SW480 (cell line): ENCODE measurements at places on chromosomes 12 and 14.

- DNase-seq, result no peak
Measured at GRCh38 chr14:79576424-79576823, 634.9 kb downstream of the DIO2 start.

- DNase-seq, result no peak
Measured at GRCh38 chr12:114483996-114484395, 78.1 kb upstream of the TBX5 start.

DNA sequence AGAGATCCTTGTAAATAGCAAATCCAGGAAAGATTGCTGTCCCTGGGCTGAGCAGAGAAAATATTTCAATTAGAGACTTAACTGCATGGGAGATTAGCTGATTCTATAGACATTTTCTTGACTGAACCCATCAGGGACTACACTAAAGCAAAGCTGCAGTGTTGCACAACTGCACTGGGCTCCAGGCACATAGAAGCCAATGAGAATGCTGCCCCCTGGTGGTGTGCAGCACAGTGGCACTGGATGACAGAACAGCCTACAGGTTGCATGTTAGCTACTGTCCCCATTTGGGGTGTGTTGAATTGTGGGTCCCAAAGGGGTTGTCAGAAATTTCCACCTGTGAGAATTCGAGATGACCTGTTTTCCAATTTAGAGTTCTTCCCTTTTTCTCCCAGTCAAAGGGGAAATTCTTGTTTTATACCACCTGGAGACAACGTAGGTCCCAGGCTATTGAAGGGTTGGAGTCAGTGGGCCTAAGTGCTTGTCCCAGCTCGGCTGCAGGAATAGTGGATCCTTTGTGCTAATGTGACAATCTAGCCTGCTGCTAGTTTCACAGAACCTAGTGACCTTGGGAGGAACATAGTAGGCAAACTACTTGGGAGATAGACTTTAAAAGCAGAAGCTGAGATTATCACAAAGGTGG lies 114.7 kb downstream of the SLC8A3 start:
- DNase-seq, result peak; percentile 75

- no peak for DNase-seq
Measured at GRCh38 chr12:63875703-63876102, 31.2 kb downstream of the SRGAP1 start.

DNA sequence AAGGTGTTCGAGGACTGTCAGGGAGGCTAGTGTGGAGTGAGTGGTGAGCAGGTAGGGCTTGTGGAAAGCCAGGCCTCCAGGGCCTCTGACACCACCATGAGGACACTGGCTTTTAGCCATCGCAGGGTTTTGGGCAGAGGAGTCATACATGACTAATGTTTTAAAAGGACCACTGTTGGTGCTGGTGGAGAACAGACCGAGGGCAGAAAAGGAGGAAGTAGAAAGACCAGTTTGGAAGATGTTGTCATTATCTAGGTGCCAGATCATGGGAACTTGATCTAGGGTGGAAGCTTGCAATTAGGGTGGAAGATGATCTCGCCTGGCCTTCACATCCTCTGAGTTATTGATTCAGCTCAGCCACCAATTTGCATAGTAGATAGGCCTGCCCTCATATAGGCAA lies 144.2 kb downstream of the C12orf75 start:
- DNase-seq, result no peak

DNA sequence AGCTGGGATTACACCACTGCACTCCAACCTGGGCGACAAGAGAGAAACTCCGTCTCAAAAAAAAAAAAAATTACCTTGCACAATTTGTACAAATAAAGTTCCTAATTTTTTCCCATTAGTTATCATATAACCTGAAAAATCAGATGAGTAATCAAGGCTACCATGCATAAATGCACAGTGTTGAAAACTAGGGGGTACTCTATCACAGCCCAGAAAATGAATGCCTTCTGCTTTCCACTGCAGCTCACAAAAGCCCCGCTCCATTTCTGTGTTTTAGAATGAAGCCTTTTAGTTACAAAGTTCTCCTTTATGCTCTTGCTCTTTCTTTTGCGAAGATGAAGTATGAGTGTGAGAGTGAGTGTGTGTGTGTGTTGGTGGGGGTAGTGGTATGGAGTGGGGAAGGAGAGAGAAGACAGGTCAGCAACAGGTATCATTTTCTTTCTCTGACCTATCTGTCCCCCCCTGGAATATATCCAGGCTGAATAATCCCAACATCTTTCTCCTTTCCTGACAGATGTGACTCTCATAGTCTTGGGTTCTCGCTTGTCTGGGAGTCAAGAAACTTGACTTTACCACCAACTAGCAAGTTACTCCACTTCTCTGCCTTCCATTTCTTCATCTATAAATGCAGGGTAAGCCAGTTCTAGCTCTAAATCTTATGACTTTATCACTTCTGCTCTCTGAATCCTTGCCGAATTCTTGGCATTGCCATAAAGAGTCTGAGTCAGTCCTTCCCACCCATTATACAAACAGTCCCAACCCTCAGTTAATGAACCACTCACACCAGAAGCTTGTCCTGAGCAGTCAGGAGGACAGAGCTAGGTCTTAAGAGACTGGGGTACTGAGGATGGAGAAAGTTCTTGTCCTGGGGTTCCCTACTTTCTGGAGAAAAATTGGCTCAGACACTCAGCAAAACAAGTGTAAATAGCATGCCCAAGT lies 16.1 kb downstream of the BIN2 start:
- peak; percentile 21 for DNase-seq

- peak; percentile 70 for DNase-seq
Measured at GRCh38 chr12:44015333-44015941, 179.6 kb downstream of the TMEM117 start.

DNA sequence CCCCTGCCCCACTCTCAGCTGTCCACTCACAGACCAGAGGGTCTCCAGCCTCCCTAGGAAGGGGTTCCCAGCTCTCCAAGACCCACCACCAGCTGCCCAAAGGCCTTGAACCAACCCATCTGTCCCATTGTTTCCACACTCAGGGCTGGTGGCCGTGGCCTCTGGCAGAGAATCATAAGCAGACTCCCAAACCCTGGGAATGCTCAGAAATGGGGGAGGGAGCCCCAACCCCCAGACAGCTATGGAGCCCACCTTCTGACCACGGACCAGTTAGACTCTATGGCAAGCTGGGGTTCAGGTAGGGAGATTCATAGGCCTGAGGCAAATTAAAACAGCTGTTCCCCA lies 280.0 kb downstream of the DPF3 start:
- DNase-seq, result no peak

DNA sequence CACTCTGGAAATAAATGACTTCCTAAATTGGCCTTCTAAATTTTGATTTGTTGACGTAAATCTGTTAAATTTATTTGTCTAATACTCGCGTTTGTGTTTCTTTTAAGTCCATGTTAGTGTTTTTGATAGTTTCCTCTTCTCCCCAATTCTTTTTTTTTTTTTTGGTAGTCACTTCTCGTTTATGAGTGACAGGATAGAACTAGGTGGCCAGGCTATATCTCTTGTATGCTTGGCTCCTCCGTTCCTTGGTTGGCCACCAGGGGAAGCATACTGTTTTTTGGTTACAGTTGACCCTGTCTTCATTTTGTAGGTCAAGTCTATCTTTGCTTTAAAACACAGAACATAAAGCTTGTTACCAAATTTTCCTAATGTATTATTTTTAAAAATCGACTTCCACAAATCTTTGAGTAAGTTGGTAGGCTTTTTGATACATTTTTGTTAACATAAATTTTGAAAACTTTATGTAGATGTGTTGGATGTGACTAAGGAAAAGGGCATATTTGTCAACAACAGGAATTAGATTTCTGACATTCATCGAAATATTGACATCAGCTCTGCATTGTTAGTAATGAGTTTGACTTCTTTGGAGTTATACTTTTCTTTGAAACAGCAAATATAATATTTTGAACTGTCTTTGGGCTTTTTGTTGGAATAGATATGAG lies 2.2 kb downstream of the RCOR1 start:
- DNase-seq, result peak; percentile 87

GRCh38 chr12:98403385-98403784 lies 112.0 kb upstream of the TMPO start:
- no peak for DNase-seq

DNA sequence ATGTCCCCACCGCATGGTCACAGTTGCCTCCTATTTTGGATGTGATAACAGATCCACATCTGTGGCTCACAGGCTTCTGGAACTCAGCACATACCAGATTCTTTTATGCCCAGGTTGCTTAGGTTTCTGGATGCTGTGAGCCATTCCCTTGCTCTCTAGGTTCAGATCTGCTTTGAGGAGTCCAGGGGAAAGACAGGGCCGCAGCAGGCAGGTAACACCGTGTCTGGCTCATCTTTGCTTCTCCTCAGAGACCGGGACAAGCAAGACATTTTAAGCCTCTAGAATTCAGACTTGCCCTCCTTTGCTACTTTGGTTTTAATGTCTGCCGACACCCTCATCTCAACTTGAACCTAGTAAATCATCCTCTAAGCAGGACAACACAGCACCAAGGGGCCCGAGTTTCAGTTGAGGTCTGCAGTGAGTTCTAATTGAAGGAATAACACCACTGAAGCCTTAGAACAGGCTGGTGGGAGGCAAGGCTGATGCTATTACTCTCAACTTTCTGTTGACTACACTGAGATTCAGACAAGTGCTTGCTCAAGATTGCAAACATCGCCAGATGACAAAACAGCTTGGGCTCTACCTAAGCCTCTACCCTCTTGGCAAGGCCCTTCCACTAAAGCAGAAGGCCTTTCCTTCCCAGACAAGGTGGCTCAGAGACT lies 55.3 kb downstream of the MDM2 start:
- DNase-seq, result no peak

- no peak for DNase-seq
Measured at GRCh38 chr14:63496837-63497400, 46.3 kb downstream of the PPP2R5E start.

- no peak for DNase-seq
Measured at GRCh38 chr14:64500088-64500487, 3.5 kb downstream of the ZBTB25 start.

DNA sequence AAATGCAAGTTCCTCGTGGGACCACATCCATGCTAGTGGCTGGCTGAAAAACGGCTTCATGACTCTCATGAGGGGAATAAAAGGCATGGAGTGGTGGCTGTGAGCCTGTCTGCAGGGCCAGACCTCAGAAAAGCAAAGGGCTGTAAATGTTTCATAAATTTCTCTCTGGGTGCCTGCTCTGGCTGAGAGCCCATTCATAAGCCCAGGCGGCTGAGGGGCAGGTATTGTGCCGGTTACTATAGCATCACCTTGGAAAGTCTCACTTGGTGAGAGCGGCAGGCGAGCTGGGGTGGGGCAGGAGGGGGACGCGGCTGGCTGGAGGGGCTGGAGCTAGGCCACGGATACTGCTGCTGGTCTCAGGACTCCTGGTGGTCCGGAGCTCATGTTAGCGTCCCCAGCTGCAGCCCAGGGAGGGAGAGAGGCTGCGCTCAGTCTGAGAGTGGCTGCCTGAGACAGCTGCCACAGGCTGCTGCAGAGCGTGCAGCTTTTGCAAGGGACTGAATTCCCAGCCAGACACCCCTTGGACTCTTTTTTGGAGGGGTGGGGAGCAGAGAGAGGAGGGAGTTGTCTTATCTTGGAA lies at the start of gene SLC17A8:
SLC17A8 (plus strand) TSS at position 431 of the 580 bp plus-strand sequence. CDS start 318 bp downstream, outside the sequence.
- no peak for DNase-seq

- no peak for DNase-seq
Measured at GRCh38 chr14:57478050-57478449, 15.6 kb downstream of the CCDC198 start.

DNA sequence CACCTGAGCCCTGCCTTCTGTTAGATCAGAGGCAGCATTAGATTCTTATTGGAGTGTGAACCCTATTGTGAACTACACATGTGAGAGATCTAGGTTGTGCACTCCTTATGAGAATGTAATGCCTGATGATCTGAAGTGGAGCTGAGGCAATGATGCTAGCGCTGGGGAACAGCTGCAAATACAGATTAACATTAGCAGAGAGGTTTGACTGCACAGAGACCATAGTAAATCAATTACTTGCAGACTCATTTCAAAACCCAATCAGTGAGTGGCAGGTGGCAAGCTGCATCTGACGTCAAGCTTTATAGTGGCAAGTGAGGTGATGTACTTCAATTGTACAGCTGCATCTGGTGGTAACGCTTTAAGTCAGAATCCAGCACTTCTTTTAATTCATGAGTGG lies 141.6 kb downstream of the GPHN start:
- DNase-seq, result no peak

GRCh38 chr14:91899213-91899612 lies 31.9 kb upstream of the TC2N start:
- peak; percentile 44 for DNase-seq

DNA sequence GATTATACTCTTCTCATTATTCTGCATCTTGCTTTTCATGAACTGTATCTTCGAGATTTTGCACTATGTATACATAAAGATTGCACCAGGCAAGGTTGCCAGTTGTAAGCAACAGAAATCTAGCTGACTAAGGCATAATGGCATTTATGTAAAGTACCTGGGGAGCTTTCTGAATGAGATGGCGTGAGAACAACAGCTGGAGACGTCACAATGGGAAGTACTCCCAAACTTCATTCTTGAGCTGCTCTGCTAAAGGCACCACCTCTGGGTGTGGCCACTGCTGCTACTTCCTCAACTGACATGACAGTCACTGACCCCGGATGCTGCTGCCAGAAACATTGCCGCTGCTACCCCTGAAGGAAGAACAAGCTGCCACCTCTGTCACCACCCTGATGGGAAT lies 220.7 kb downstream of the NOVA1 start:
- no peak for DNase-seq

- no peak for DNase-seq
Measured at GRCh38 chr12:56995201-56995929, 11.0 kb downstream of the ZBTB39 start.

GRCh38 chr14:36675581-36675980 lies 13.9 kb downstream of the PAX9 start:
- no peak for DNase-seq

DNA sequence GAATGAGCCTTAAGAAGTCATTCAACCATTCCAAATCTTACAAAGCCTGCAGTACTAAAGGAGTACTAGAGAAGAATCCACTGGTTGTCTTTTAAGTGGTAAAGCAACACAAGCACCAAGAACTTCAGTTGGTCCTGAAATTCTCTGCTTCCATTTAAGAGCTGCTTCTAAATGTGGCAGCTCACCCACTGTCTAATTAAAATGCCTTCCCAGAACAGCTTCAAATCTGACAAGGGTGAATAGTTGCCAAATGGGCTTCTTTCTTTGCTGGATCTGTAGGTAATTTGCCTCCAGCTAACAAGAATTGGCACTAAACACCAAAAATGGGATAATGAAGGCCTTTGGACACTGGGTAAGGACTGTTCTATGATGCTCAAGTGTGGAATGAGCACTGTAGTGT lies 72.2 kb upstream of the NAP1L1 start:
- no peak for DNase-seq

DNA sequence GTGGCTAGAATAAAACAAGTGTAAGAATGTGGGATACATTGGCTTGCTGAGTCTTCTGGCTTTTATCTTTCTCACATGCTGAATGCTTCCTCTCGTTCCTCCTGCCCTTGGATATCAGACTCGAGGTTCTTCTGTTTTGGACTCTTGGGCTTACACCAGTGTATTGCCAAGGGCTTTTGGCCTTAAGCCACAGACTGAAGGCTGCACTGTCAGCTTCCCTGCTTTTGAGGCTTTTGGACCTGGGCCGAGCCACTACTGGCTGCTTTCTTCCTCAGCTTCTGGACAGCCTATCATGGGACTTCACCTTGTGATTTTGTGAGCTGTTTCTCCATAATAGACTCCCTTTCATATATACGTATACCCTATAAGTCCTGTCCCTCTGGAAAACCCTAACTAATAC lies 300.9 kb upstream of the STXBP6 start:
- no peak for DNase-seq
